Activated CD4-positive, alpha-beta memory T cell treated with anti-CD3 and anti-CD28 coated beads for 36 hours (primary cell): ENCODE measurements at places on chromosomes 6 and 20.

DNA sequence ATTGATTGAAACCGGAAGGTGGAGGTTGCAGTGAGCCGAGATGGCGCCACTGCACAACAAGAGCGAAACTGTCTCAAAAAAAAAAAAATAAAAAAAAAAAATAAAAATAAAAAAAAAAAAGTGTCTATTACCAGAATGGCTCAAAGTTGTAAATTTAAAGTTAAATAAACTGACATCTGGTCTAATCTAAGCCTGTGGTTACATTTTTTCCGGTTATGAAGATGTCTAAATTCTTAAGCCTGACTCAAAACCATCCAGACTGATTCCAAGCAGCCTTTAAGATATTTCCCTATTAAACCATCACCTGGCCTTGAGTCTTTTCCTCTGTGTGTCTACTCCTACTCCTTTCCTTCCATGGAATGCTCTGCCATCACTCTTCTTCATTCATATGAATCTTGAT, 371.7 kb upstream of the RUNX2 start:
- no peak for DNase-seq

- no peak for DNase-seq
Measured at GRCh38 chr6:117607511-117607910, 5.2 kb upstream of the GOPC start.

DNA sequence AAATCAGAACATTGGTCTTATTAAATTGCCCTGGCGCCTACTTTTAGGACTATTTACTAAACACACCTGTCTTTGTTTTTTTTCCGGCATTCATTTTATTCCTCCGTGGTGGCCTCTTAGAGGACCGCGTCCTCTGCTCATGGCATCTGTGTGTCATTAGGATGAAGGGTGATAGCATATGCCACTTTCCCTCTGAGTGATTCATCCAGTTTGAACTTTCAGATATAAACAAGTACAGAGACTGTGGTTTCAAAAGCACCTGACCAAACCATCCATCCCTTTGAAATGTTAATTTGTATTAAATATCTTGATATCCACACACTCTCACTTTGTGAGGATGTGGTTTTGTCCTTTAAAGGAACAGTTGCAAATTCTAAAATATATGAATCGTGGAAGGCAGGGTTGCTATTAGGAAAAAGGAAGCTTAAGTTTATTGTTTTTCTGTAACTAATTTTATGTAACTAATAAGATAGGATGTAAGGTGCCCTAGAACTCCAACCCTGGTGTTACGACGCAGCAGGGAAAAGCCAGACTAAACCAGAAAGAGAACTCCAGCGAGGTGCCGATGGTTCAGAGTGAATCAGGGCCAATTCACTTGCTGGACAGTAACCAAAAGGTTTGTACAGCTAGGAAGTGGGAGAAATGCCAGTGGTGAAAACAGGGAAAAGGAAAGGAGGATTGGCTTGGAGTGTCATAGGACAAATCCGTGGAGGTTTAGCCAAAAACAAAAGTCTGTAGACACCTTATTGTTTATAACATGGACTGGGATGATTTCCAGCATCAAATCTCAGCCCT, 98.7 kb downstream of the SHLD1 start:
- DNase-seq = peak; percentile 39

DNA sequence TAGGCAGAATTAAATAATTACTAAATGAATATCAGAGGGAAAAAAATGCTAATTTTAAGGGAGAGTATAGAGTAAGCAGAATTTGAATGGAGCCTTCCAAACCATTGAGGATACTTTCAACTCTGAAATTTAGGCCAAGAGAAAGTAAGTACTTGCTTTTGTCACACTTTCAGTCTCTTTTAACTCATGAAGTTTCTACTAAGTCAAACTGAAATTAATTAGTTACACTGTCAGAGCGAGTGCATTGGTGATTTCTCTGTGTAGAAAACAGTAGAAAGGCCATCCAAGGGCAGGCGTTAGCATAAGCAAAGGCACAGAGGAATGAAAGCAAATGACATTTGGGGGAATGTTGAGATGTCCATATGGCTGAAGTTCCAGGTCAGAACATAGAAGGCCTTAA, 92.9 kb downstream of the PLEKHG1 start:
- no peak for DNase-seq

GRCh38 chr20:46638134-46638897, 12.9 kb downstream of the SLC13A3 start:
- DNase-seq = no peak

GRCh38 chr6:142848156-142848555, 96.8 kb downstream of the HIVEP2 start:
- no peak for DNase-seq

DNA sequence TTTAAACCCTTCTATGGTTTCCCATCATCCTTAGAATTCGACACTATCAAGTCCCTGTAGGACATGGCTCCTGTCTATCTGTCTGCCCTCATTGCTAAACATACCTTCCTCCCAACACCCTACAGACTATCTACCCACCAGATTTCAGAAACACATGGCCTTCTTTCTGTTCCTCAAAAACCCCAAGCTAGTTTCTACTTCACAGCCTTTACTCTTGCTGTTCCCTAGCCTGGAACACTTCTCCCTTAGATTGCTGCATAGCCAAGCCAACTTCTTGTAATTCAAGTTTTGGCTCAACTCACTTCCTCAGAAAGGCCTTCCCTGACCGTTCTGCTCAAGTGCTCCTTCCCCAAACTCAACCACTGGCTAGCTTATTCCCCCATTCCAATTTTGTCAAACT, 156.2 kb downstream of the BTBD9 start:
- DNase-seq = no peak

- DNase-seq = no peak
Measured at GRCh38 chr6:5730585-5731263, 276.0 kb downstream of the NRN1 start.

DNA sequence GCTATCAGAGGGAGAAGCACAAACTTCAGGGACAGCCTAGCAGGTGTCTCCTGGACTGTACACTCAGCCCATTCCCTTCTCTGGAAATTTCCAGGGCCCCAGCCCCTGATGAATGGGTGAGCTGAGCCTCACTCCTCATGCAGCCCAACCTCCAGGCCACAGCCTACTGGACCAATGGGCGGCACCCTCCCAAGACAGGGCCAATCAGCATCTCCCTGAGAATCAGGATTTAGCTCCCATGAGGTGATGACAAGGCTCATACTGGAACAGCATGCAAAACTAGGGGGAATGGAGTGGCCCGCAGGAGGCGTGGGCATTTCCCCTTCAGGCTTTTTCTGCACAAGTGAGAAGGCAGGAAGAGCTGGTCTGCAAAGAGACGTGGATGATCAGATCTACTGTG, 29.0 kb downstream of the NFATC2 start:
- no peak for DNase-seq
